ENCODE measurements at places on chromosomes 6 and 20. TPM values are rescaled to one million over a fixed set of nuclear protein-coding genes. Genes with fewer than 3 reads are reported as not detected.

GRCh38 chr6:168640768-168641167 lies 199.8 kb downstream of the SMOC2 start:
- DNase-seq: no peak

Gene SLC17A9
- total RNA-seq: 1.9 TPM

DNA sequence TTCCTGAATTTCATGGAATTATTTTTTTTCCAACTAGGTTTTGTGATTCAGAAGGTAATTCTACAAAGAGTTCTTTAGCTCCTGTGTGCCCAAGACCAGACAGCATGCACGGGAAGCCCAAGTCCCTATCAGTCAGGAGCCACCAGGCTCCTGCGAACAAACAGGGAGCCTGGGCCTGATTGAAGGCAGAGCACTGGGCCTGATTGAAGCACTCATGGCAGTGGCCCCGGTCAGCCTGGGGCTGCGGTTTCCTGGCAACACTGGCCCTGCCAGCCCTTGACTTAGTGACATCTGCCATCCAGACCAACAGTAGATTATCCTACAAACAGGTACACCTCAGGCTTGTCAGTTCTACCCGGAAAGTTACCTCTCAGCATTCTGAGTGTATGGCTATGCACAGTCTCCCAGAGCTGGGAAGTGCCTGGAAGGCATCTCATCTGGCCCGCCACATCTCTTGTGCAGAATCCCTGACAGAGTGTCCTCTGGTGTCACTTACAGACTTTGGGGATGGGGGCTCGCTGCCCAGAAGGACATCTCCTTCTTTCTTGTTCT lies 133.8 kb downstream of the VEGFA start:
- DNase-seq: no peak

GRCh38 chr6:111087106-111087835 lies at the start of gene SLC16A10:
Gene SLC16A10 (plus strand): TSS chr6:111087503. CDS start chr6:111087753, 250 bp downstream.
- peak; percentile 74 for DNase-seq

DNA sequence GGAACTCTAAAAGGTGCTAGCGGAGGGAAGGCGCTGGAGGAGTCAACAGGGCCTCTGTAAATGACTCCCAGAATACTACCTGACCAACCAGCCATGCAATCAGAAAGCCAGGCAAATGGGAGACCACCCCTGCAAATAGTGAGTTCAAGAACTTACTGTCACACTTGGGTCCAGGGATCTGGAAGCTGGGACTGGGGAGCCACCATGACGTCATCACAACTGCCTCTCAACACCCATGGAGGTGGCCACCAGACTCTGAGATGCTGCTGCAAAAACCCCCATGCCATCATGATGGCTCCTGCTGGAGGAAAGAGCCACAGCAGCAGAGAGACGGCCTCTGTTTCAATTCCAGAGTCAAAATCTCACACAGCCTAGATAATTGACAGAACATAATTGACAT lies 8.5 kb upstream of the PDYN start:
- no peak for DNase-seq

GRCh38 chr6:15493437-15494168 lies 169.2 kb downstream of the DTNBP1 start:
- DNase-seq: no peak

DNA sequence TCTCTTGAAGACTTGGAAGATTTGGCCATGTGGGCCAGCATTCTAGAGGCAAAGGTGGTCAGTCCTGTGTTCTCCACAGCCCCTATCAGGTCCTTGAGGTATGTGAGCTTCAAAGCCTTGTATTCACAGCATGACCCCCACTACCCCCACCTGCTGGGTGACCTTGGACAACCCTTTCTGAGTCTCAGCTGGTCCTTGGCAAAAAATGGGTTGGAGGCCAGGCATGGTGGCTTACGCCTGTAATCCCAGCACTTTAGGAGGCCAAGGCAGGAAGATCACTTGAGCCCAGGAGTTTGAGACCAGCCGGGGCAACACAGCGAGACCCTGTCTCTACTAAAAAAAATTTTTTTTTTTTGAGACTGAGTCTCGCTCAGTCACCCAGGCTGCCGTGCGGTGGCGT lies 42.6 kb downstream of the UBE2V1 start:
- no peak for DNase-seq

Gene PHF1
- total RNA-seq: 92.1 TPM

Gene BTN1A1
- total RNA-seq: not detected

Measured in dorsolateral prefrontal cortex (tissue), 122 donors.